ENCODE measurements at places on chromosomes 6 and 20.

GRCh38 chr20:45479822-45480221, 10.3 kb downstream of the WFDC2 start:
- DNase-seq, result no peak

- no peak for DNase-seq
Measured at GRCh38 chr6:109628158-109629000, 62.6 kb downstream of the AK9 start.

DNA sequence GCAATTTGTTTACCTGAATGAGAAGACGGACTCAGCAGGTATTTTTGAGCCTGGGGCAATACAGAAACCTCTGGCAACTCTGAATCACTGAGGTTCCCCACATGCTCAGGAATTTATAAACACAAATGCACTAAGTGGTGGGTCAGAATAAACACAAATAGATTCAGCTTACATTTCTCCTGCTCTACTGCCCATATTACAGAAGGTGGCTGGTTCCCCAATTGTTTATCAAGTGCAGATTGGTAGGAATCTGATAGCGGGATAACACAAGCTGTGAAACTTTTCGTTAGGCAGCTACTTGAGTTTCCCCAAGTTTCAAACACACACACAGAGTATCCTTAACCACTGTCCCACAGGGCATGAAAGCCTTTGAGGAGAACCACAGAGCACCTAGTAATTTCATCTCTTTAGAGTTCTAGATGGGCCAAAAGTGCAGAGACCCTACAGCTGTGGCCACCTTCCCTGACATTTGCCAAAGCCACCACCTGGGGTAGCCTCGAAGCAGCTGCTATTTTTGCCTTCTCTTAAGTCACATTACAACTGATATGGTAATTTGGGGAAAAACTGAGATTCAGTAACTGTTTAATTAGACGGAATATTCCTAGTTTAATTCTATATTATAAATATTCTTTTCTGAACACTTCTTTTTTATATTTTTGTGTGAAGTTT, 204.2 kb upstream of the PTCHD4 start:
- no peak for DNase-seq

DNA sequence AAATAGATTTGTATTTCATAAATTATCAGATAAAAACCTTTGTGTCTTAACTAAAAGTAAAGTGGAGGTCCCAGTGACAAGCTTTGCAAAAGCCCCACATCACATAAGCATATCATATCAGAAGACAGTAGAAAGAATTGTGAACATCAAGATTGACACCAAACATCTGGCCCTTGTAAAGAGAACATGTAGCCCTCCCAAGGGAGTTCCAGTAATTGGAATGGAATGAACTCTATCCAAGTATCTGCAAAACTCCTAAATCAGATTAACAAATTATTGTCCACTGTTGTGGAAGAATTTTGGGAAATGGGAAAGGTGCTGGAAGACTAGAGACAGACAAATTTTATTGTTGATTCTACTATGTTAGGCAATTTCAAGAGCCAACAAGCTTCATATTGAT, 268.8 kb downstream of the KCNQ5 start:
- DNase-seq, result no peak

GRCh38 chr6:54428431-54428830, 120.2 kb downstream of the TINAG start:
- no peak for DNase-seq

DNA sequence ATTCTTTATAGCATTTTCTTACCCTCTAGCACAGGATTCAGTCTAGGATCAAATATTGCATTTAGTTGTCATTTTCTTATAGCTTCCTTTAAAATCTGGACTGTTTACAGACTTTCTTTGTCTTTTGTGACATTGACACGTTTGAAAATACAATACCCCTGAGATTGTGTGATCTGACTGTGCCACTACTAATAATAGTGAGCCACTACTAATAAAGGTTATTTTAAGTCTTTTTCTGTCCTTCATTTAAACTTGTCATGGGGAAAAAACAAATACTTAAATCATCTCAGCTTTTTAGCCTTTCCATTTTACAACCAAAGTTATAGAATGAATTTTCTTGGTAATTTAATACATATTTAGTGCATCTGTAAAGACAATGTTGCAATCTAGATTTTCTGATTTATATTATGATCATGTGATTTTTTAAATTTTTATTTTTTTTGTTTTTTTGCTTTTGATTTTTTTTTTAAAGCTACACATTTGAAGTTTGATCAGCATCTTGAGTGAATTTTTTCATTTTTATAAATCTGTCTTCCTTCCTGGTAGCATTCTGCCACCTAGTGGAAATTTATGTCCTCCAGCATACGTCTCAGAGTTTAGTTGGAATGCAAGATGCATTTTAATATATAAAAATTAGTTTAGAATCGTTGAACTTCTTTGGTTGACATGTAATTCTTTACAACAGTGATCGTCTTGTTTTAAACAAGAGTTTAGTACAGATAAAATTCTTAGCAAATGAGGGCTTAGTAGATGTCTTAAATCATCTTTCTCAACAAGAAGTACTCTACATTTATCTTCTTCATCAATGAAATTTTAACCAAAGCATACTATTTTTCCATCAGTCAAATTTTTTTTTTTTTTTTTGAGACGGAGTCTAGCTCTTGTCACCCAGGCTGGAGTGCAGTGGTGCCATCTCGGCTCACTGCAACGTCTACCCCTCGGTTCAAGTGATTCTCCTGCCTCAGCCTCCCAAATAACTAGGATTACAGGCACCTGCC, 119.4 kb downstream of the NCOA3 start:
- peak; percentile 27 for DNase-seq

- DNase-seq, result no peak
Measured at GRCh38 chr6:126909493-126909892, 209.0 kb upstream of the RSPO3 start.

- DNase-seq, result no peak
Measured at GRCh38 chr6:122035173-122035572, 364.3 kb upstream of the HSF2 start.

GRCh38 chr20:21166801-21167200, 40.9 kb downstream of the KIZ start:
- no peak for DNase-seq

DNA sequence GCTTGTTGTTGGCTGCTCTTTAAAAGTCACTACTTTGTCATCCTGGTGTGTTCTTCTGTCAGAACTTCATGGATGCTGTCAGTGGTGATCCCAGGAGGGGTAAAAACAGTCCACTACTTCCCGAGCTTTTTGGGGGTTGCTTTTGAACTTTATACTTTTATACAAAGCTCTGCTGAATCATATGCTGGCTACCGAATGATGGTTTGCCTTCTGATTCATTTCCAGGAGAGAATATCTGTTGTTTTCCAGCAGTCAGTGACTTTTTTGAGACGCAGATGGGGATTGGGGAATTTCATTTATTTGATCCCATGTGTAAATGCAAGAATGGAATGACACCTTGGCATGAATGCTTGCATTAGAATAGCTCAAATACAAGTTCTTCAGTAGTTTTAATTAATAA, 32.7 kb upstream of the COL10A1 start:
- no peak for DNase-seq

DNA sequence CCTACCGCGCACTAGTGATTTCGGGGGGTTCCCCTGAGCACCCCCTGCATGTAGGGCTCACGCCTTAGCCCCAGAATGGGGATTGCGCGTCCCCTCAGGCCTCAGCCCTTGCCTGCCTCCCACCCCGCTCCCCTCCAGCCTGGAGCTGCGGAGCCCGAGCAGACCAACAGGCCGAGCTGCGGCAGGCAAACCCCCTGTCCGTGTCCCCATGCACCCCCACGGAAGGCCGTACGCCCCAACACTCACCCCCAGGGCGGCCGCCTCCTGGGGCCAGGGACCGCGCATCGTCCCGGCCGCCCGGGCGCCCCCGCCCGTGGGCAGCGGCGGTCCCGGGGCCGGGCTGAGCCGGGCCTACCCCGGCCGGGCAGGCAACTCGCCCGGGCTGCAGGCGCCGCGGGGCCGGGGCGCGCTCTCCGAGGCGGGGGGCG, 1.2 kb upstream of the KCNB1 start:
- DNase-seq, result no peak

DNA sequence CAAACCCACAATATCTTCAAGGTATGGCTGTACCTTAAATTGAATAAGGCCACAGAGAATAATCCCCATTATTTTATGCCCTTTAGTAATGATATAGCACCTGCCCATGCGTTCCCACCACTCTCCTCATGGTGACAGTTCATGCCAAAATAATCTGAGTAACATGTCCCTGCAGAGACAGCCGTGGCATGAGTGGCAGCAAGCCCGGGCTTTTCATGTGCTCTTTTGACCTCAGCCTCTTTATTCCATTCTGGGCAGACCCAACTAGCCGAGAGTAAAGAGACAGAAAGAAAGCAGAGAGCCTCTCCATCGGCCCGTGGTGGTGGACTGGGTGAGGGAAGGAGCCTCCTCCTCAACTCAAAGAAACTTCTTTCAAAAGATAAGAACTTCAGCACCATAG, 19.9 kb upstream of the POPDC3 start:
- no peak for DNase-seq

- no peak for DNase-seq
Measured at GRCh38 chr6:169397684-169398083, 144.0 kb upstream of the THBS2 start.

DNA sequence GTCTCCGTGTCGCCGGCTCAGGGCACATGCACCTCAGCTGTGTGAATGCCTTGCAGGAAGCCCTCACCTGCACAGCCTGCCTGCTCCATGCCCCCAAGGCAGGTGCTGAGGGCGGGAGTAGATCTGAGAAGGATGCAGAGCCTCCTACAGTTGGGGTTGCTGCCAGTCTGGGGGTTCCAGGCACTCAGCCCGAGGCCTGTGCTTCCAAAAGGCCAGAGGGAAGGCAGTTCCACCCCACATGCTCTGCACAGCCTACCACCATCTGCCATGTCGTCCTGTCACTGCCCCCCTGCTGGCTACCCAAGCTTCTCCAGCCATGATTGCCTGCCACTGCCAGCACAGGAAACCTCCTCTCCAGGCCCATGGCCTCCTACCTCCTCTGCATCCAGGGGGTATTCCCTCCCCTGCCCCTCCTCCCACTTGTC, 19.3 kb downstream of the ACSS1 start:
- DNase-seq, result no peak

DNA sequence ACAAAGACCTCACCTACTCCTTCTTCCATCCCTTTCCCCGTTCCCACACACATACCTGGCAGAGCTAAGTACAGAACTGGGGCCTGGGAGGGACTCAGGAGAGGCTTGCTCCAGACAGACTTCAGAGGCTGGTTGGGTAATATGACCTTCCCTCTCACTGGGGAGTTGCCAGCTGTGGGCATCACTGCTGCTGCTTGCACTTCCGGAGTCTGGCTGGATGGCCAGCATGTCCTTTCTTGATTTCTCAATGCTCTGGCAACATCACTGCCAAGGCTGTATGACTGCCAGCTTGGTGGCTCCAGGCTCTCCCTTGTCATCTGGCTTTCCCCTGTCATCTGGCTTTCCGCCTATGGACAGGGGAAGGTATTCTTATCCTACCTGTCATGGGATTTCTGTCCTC, 47.8 kb downstream of the CDH22 start:
- DNase-seq, result no peak

DNA sequence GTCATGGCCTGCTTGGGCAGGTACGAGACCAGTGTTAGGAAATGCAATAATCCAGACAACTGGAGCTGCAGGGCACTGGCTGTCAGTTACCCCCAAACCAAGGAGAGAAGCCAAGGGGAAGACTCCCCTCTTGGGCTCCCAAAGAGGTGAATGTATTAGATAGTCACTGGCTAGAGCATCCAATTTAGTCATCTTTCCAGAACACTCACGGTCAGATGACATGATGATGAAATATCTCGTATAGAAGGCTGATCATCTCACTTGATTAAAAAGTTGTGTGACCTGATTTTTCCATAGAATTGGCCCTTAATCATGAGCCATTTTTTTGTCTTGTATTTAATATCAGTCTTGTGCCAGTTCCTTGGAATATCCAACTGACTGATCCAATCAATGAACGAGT, 40.7 kb downstream of the SLC22A3 start:
- DNase-seq, result no peak

All from mucosa of descending colon (tissue), 3 donors.